ENCODE measurements at places on chromosomes 4 and X. TPM values are rescaled to one million over a fixed set of nuclear protein-coding genes. Genes with fewer than 3 reads are reported as not detected.
A peak's percentile ranks its signal among the peaks of the same experiment; 100 is the strongest.

DNA sequence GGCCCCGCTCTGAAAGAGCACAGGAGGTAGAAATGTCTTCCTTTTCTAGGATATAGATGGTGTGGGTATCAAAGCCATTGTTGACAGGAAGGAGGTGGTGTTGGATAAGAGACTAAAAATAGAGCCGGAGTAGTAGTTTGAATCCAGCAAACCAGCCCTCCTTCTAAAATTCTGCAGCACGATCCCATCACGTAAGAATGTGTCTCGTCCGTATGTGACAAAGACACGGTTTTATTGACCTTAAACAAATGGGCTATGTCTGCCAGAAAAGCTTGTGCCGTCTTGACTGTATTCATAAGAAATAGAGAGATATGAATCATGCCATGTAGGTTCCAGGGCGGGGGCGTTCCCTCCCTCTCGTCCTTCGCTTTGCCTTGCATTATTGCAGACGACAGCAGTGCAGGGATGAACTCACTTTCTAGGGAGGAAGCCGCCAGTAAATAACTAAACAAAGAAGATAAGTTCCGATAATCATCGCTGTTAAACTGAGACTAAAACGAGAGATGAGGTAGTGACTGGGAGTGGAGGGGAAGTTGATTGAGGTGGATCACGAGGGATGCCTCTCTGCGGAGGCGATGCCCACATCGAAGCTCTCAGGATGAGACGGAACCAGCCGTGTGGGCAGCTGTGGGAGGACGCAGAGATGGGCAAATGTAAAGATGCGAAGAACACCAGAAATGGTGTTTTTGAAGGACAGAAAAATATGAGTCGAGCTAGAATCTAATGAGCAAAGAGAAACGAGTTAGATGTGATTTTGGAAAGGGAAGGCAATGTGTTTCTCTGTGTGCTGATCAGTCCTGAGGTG is 3.4 kb downstream of the TENM3 start:
- no peak overlapping the region for H3K27ac ChIP-seq
- DNase-seq: no peak
- H3K36me3 ChIP-seq: no peaks in the 10 kb centered on the region
- no peak overlapping the region for H3K4me3 ChIP-seq

GRCh38 chrX:83469551-83469950 is 38.5 kb upstream of the POU3F4 start:
- DNase-seq: peak; percentile 8
- H3K4me3 ChIP-seq: no peak overlapping the region
- H3K27ac ChIP-seq: no peak overlapping the region
- H3K36me3 ChIP-seq: no peaks in the 10 kb centered on the region

MFAP3L gene
- total RNA-seq: 0.85 TPM

DNA sequence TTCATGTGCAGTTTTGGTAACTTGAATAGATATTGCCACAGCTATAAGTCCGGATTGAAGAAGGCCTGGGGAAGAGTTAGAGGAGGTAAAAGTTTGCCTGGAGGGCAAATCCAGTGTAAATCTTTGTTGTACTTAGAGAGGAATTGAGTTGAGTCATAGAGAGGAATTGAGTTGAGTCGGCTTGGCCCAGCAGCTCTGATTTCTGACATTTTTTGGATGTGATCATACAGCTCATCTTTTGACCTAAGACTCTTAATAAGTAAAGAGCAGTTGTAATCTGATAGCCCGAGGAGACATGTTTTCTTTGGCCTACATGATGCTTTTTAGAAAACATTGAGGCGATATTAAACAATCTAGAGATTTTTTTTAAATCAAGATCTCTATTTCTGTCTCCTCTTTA is 3.9 kb downstream of the KIT start:
- no peak overlapping the region for H3K27ac ChIP-seq
- no peaks in the 10 kb centered on the region for H3K36me3 ChIP-seq
- peaks cover 9% of the 10 kb centered on the region for H3K4me1 ChIP-seq
- H3K4me3 ChIP-seq: no peak overlapping the region

DNA sequence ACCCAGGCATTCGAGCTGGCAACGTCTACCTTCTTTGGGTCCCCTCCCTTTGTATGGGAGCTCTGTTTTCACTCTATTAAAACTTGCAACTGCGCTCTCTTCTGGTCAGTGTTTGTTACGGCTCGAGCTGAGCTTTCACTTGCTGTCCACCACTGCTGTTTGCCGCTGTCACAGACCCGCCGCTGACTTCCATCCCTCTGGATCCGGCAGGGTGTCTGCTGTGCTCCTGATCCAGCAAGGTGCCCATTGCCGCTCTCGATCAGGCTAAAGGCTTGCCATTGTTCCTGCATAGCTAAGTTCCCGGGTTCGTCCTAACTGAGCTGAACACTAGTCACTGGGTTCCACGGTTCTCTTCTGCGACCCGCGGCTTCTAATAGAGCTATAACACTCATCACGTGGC is 183.5 kb upstream of the GALNTL6 start:
- H3K4me1 ChIP-seq: no peaks in the 10 kb centered on the region
- no peak for DNase-seq
- no peak overlapping the region for H3K27ac ChIP-seq
- H3K36me3 ChIP-seq: no peaks in the 10 kb centered on the region
- no peaks in the 10 kb centered on the region for H3K27me3 ChIP-seq
- H3K4me3 ChIP-seq: no peak overlapping the region

SPACA5 gene
- not detected for total RNA-seq

DNA sequence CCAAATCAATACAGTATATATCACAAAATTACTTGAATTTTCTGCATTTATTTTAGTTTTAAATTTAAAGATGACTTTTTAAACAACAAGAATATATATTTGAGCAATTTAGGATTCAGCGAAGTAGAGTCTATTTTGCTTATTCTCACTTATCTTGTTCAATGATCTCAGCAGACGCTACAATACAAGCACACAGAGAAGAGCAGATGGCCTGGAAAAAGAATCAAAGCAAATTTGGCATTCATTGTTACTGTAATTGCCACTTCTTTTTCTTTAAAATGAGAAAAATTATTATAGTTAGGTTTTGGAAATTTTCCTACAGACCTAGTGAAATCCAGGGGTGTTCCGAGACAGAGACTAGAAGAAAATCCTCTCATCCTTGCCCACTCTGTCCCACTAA is 57.5 kb downstream of the NPY1R start:
- H3K27ac ChIP-seq: no peak overlapping the region
- no peaks in the 10 kb centered on the region for H3K36me3 ChIP-seq
- H3K4me3 ChIP-seq: no peak overlapping the region
- no peak for DNase-seq
- no peaks in the 10 kb centered on the region for H3K4me1 ChIP-seq
- peaks cover 12% of the 10 kb centered on the region for H3K27me3 ChIP-seq

- H3K27me3 ChIP-seq: peaks cover 2% of the 10 kb centered on the region
Measured at GRCh38 chr4:5798462-5798861, 87.5 kb downstream of the EVC start.

- H3K27ac ChIP-seq: no peak overlapping the region
- H3K4me1 ChIP-seq: no peaks in the 10 kb centered on the region
- no peaks in the 10 kb centered on the region for H3K27me3 ChIP-seq
- H3K36me3 ChIP-seq: no peaks in the 10 kb centered on the region
- DNase-seq: no peak
Measured at GRCh38 chrX:3271834-3272186, 74.6 kb downstream of the MXRA5 start.

GRCh38 chr4:39719804-39720580 is 22.1 kb downstream of the UBE2K start:
- no peak for DNase-seq
- peaks cover 50% of the 10 kb centered on the region for H3K4me1 ChIP-seq
- H3K4me3 ChIP-seq: no peak overlapping the region
- peaks cover 23% of the 10 kb centered on the region for H3K36me3 ChIP-seq

- H3K36me3 ChIP-seq: no peaks in the 10 kb centered on the region
- H3K27ac ChIP-seq: no peak overlapping the region
- peaks cover 6% of the 10 kb centered on the region for H3K27me3 ChIP-seq
- no peaks in the 10 kb centered on the region for H3K4me1 ChIP-seq
- H3K4me3 ChIP-seq: no peak overlapping the region
Measured at GRCh38 chr4:155497306-155497705, 120.5 kb upstream of the MAP9 start.

ART3 gene
- total RNA-seq: not detected

DNA sequence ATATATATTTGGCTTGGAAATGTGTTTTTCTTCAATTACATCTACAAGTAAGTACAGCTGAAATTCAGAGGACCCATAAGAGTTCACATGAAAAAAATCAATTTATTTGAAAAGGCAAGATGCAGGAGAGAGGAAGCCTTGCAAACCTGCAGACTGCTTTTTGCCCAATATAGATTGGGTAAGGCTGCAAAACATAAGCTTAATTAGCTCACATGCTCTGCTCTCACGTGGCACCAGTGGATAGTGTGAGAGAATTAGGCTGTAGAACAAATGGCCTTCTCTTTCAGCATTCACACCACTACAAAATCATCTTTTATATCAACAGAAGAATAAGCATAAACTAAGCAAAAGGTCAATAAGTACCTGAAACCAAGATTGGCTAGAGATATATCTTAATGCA is 26.1 kb downstream of the NUDT6 start:
- DNase-seq: no peak
- H3K4me3 ChIP-seq: no peak overlapping the region
- no peaks in the 10 kb centered on the region for H3K4me1 ChIP-seq
- H3K36me3 ChIP-seq: no peaks in the 10 kb centered on the region

- H3K4me3 ChIP-seq: peak overlapping the region; percentile 40
- H3K4me1 ChIP-seq: peaks cover 5% of the 10 kb centered on the region
- DNase-seq: no peak
- H3K36me3 ChIP-seq: no peaks in the 10 kb centered on the region
Measured at GRCh38 chr4:183100827-183101226, 1.8 kb downstream of the WWC2 start.

DNA sequence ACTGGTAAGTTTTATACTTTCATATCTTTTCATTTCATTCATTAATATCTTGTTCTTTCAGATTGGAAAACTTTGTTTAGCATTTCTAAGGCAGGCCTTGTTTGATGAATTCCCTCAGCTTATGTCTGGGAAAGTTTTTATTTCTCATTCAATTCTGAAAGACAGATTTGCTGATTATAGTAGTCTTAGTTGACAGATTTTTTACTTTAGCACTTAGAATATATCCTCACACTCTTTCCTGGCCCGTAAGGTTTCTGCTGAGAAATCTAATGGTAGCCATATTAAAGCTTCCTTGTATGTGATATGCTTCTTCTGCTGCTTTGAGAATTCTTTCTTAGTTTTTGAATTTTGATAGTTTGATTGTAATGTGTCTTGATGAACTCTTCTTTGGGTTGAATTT is 296.6 kb downstream of the CHIC1 start:
- DNase-seq: no peak
- H3K4me1 ChIP-seq: no peaks in the 10 kb centered on the region
- H3K4me3 ChIP-seq: no peak overlapping the region
- no peak overlapping the region for H3K27ac ChIP-seq
- no peaks in the 10 kb centered on the region for H3K27me3 ChIP-seq
- H3K36me3 ChIP-seq: no peaks in the 10 kb centered on the region

Data from activated CD4-positive, alpha-beta T cell treated with anti-CD3 and anti-CD28 coated beads for 36 hours (primary cell).